Activated CD8-positive, alpha-beta memory T cell treated with anti-CD3 and anti-CD28 coated beads, Interleukin-2, amount 10 ng/mL, durations not matched to agents 7 days and 5 days (primary cell): ENCODE measurements at places on chromosomes 16 and 17.
A peak's percentile ranks its signal among the peaks of the same experiment; 100 is the strongest.

- DNase-seq, result no peak
Observed at GRCh38 chr17:79466562-79467350, 144.1 kb downstream of the RBFOX3 start.

GRCh38 chr17:75475851-75476250 lies 19.4 kb downstream of the TMEM94 start:
- DNase-seq, result no peak

- no peak for DNase-seq
Observed at GRCh38 chr16:49740256-49740655, 115.7 kb downstream of the ZNF423 start.

DNA sequence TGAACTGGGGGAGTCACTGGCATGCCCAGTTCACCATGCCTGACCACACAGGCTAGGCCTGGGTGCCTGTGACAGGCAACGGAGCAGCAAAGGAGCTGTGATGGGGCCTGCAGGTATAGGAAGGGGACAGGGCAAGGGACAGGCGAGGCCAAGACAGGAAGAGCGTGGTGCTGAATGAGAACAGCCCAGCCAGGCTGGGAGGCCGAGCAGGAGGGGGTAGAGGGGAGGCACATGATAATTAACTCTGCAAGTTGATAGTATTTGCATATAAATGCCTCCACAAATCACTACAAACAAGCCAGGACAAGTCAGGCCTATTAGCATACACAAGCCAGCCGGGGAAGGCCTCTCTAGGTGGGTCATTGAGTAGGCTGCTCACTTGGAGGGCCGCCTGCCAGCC lies 7.8 kb downstream of the ZFHX3 start:
- no peak for DNase-seq

DNA sequence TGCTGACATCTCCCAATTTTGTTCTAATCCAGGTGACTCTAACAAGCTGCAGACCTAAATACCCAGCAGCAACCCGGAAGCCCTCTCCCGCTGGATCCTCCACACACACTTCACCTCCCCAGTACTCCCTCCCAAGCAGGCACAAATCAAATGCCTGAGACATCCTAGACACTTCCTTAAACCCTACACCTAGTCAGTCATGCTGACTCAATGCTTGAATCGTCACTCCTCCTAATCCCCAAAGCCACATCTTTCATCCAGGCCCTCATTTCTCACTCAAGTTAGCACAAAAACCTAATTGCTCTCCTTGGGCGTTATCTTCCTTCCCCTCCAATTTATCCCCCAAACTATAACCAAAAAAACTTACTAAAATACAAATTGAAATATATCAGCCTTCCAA lies 32.7 kb downstream of the CMC2 start:
- no peak for DNase-seq

GRCh38 chr17:57595947-57596695 lies 149.0 kb downstream of the CCDC182 start:
- no peak for DNase-seq

DNA sequence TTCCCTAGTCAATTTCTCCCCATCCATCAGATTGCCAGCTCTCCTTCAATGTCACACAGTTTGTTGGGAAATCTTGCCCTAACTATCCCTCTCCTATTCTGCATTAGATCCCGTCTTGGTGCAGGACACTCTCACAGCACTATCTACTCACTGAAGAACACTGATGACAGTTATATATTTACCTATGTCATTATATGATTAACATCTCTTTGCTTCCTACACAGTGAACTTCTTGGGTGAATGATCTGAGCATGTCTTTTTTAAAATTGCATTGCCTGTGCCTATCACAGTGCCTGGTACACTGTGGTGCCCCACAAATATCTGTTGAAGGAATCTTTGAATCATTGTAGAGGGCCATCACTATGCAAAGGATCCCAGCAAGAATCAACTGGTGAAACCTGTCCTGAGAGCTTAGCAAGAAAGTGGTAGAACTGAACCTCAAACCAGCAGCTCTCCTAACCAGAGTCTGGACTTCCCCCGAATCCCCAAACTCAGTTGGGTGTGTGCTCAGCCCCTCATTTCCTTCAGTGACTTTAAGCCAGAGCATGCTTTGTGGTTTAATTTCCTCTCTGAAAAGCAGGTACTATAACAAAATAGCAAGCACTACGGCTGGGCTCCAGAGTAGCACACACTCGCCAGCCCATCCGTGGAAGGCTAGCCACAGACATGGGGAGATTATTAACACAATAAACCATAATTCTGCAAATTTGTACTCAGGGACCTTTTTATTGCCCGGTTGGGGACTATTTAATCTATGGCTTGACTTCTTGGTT lies 680.7 kb upstream of the SALL1 start:
- no peak for DNase-seq

- DNase-seq, result no peak
Observed at GRCh38 chr17:75688209-75688825, 21.2 kb downstream of the SAP30BP start.

DNA sequence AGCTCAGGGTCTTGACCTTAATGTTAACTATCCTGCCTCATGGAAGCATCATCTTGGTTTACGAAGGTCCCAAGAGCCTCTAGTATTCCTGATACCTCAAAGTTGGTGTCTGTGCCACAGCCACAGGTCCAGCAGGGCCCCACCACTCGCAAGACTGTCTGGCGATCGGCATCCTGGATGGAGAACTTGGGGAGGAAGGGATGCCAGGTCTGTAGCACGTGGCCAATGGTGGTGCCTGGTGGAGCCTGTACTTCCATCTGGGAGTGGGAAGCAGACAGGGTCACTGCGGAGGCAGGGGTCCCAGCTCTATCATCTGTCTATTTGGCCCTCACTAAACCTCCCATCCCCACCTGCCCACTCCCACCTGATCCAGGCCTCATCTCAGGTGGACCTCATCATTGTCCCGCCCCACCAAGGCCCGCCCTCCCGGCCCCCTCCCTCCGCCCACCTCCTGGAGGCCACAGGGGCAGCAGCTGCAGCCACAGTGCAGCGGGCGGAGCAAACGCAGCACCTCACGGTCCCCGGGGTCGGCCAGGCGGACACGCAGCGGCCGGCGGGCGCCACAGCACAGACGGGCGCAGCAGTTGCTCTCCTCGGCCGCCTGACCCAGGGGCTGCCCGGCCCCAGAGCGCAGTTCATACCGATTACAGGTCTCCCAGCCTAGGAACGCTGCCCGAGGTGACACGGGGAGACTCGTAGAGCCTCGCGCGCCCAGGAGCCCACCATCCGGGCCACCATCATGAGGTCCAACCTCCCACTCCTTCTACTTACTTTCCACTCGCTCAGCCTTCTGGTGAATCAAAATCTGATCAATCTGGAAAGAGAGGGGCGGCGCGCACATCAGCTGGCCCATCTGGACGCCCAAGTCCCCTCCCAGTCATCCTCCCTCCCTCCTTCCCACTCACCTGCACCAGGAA lies 1.4 kb downstream of the PLSCR3 start:
- DNase-seq, result no peak

DNA sequence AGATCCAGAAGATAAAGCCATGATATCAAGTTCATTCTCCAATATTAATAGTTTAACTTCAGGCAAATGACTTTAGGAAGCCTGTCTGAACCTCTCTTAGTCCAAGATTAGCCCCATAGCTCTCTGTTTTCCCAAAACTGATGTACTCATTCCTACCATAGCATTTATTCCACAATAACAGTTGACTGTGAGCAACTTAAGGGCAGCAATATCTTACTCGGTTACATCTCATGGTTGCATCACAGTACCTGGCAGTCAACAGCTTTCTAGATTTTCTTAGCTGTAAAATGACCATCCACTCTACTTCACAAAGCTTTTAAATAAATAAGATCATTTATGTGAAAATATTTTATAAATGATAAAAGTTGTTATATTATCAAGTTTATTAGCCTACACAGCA lies 58.2 kb upstream of the STAC2 start:
- no peak for DNase-seq

GRCh38 chr16:15459791-15460190 lies 25.4 kb downstream of the BMERB1 start:
- DNase-seq, result no peak

DNA sequence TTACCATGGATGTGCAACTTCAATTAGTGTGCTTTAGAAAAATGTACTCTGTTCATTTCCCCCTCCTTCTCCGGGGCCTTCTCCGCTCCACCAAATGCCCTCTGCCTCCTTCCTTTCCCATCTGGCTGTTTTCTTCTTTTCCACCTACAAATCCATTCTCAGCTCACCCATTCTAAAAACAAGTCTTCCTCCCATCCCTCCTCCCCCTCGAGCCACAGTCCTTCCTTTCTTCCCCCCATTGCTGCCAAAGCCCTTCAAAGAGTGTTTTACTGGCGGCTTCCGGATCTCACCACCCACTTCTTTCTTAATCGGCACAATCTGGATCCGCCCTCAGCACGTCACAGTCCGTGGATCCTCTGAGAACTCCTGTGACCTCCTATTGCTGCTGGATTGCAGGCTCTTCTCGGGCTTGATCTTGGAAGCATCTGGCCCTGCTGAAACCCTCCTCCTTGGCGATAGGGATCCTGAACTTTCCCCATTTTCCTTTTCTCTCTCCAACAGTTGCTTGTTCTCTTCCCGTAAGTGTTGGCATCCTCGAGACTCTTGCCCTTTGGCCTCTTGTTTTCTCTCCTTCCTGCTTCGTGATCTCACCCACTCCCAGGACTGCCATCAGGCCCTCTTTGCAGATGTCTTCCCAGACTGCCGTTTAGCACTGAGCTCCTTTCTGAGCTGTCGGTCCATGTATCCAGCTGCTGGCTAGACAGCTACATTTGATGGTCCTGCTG lies 36.0 kb upstream of the FBXO47 start:
- no peak for DNase-seq

DNA sequence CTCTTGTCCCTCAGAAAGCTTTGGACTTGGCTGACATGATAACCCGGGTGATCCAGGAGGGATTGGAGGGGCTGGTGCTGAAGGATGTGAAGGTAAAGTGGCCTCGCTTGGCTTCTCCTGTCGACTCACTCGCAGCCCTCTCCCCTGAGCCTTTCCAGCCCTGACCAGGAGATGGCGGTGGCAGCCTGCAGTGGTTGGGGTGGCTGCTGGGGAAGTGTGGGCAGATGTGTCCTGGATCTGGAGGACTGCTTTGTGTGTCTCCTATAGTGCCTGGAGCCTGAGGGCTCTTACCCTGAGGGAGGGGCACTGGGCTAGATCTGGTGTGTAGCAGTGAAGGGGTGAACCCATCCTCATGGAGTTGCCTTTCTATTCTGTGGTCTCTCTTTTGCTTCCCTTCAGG lies 17.9 kb downstream of the LIG3 start:
- DNase-seq, result peak; percentile 87

DNA sequence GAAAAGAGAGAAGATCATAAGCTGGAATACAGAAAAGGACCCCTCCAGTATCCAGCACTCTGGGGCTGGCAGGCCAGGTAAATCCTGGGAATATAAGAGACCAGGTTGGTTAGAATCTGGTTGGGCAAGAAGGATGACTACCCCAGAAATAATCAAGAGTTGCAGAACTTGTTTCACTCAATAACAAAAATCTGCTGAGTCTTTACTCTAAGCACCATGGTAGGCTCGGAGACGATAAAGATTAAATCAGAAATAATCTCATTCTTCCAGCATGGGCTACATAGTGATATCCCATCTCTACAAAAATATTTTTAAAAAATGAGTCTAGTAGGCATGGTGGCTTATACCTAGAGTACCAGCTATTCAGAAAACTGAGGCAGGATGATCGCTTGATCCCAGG lies 138.0 kb upstream of the KCNJ16 start:
- no peak for DNase-seq

GRCh38 chr16:78134944-78135619 lies 35.6 kb downstream of the WWOX start:
- no peak for DNase-seq

DNA sequence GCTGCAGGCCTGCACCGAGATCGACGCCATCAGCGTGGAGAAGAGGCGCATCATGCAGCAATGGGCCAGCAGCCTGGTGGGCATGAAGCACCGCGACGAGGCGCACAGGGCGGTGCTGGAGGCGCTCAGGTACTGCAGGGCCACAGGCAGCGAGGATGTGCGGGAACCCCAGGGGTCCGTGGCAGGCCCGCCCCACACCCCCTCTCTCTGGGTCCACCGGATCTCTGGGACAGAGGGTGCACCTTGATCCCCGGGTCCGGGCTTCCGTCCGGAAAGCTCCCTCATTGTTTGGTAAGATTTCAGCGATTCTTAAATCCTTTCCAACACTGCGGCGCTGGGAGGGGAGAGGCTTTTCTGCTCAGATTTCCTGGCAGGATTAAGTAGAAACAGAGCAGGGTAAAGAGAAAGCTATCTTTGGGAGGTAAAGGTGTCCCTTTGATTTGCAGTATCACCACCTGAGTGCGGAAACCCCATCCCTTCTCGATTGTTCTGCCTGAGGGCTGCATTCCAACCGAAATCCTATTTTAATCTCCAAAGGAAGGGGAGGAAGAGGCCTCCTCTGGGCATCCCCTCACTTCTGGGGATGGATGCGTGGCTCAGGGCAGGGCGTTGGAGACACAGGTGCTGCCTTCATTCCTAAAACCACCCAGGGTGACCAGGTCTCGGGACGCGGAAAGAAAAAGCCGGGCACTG lies 29.2 kb downstream of the CCDC40 start:
- DNase-seq, result no peak

DNA sequence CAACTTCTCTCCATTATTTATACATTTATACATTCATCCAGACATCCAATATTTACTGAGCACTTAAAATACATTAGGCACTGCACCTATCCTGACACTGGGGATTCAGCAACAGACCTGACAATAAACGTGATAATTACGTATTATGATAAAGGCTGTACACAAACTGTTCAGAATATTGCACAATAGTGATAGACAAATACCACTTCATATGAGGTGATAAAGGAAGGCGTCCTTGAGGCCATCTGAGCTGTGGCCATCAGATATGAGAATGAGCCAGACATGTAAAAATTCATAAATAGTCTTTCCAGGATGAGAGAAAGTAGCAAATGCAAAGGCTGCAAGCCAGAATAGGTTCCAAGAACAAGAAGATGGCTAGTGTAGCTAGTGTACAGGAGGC lies 8.6 kb downstream of the USP32 start:
- DNase-seq, result no peak

DNA sequence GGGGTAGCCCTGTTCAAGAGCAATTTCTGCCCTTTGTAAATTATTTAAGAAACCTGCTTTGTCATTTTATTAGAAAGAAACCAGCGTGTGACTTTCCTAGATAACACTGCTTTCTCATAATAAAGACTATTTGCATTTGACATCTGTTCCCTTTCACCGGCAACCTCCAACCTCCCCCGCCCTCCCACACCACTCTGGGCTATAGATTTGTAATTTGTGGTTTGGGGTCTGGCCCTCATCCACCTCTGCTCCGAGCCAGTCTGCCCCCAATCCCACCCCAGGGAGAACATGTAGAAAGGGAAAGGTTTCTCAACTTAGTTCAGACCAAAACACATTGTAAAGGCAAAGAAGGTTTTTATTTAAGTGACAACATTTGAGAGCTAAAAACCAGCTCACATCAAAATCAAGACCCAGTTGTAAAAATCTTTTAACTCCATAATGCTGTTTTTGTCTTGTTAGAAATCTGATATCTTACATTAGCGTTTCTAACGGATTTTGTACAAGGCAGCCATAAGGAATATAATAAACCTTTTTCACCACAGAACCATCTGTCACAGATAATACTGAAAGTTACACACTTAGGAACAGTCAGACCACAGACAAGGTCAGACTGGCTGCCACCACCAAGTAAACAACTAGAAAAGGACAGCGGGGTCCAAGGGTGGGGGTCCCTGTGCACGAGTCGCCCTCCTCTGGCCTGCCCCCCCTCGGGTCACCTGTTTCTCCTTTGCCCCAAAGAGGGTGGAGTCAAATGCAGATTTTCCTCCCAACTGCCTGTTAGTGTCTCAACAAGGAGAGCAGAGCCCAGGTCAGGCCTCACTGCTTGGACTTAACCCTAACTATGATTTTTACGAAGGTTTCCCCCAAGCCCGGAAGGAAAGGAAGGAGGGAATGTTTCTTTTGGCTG lies 6.9 kb downstream of the PIMREG start:
- DNase-seq, result no peak
